AG08395 (cell line): ENCODE measurements at places on chromosomes 7 and 10.
A peak's percentile ranks its signal among the peaks of the same experiment; 100 is the strongest.

DNA sequence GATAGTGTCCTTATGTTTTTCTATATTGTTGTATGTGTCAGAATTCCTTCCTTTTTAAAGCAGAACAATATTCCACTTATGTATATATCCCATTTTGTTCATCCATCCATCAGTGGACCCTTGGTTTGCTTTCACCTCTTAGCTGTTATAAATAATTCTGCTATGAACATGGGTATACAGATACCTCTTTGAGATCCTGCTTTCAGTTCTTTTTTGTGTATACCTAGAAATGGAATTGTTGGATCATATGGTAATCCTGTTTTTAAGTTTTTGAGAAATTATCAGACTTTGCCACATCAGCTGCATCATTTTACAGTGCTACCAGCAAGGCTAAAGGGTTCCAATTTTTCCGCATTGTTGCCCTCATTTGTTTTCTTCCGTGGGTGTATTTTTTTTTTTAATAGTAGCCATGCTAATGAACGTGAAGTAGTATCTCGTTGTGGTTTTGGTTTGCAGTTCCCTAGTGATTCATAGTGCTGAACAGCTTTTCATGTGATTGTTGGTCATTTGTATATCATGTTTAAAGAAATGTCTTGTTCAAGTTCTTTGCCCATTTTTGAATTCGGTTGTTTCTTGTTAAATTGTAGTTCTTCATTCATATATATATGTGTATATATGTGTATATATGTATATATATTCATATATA lies 87.8 kb downstream of the LCOR start:
- no peak for DNase-seq

GRCh38 chr7:43768201-43768886 lies 9.9 kb downstream of the BLVRA start:
- DNase-seq = no peak

GRCh38 chr10:79208251-79208983 lies 138.9 kb upstream of the PPIF start:
- no peak for DNase-seq

DNA sequence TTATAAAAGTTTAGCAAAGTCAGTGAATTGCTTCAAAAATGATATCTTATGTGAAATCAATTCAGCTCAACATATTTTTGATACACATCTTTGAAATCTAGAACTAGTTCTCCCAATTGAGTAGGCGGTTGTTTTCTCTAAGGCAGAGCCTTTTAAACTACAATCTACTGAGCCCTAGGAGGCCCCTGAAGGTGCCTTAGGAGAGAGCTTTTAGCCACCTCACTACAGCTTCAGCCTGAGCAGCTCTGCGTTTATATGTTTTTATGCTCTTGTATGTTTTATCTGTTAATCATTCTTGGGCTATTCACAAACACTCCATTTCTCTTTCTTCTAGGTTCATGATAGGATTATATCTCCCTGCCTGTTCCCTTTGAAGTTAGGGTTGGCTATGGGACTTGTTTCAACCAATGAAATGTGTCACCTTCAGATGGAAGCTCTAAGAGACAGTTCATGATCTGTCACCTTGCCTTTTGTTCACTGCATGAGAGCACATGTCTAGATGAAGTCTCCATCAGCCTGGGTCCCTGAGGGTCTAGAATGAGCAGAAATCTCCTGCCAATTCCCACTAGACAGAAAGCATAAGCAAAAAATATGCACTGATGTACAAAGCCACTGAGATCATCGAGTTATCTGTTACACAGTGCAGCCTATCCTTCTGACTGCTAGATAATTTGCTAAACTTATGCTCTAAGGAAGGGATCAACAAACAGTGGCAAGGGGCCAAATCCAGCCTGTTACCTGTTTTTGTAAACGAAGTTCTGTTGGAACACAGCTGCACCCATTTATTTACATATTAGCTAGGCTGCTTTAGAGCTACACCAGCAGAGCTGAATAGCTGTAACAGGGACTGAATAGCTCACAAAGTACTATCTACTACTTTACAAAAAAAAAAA lies 128.5 kb upstream of the CDK1 start:
- no peak for DNase-seq

DNA sequence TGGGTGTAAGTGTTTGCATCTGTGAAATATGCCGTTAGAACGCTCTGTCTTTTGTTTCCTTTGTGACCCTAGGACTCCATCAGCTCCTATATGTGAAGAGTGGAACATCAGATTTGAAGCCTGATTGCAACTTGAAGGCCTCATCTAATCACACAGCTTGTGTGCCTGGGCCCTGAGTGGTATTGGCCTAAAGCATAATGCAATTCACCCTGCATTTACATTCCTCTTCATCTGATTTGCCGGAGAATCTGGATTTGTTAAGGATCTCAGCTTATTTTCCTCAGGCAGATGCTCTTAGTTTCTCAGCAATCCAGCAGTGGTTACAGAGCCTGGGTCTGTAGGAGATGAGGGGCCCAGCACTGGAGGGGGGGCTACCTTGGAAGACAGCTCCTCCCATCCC lies 183.2 kb upstream of the ITGB1 start:
- no peak for DNase-seq

DNA sequence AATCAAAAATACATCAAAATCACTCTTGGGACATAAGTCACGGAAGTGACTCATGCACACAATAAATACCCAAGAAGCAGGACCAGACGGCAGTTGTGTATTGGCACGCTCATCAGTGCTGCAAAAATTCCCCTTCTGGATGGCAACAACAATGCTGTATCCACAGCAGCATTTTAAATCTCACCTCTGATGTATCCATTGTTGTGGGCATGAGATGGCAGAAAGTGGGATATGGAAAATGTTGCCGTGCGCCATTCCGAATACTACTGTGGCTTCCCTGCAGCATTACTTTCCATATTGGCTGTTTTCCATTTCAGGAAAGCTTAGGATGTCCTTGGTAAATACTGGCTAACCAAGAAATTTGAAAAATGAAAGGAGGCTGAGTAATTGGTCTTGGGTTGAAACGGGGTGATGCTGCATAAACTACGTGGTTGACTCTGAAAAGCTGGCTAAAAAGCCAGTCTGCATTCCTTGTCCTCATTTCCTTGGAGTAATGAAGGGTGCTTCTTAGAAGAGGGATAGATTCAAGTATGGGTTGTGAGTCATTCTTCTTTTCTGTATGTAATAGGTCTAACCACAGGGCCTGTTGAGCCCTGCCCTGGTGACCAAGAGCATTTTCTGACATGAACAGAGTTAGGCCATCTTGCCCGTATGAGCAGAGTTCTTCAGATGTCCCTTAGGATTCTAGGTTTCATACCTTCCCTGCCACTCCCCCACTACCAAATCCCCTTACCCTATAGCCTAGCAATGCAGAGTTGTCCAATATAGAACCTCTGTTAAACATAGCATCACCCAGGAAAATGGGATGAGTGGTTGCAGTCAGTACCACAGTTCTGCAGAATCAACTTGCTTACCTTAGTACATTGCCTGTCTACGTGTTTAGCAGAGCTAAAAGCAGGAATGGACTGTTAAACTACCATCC lies 36.3 kb upstream of the TOMM7 start:
- DNase-seq = peak; percentile 94

DNA sequence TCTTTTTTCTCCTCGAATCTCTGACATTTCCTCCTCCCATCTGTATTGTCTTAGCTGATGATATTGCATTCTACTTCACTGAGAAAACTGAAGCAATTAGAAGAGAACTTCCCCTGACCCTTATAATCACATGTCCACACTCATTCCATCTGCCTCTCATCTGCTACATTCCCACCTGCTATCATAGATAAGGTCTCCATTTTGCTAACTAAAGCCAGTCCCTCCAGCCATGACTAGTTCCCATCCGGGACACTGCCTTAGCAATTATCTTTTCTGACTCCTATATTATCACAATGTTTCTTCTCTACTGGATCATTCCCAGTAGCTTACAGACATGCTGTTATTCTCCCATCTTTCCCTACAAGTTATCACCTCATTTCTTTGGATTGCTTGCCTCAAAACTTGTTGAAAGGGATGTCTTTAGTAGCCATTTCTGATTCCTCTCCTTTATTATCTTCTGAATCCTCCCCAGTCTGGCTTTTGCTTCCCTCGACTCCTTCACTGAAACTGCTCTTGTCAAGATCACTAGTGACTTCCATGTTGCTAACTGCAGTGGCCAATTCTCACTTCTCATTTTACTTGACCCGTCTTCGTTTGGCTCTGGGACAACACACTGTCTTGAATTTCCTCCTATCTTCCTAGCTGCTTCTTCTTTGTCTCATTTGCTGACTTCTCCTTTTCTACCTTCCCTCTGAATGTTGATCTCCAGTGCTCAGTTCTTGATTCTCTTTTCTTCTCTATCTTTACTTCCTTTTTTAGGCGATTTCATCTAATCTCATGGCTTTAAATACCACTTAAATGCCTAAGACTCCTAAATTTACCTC lies 35.9 kb downstream of the FZD1 start:
- DNase-seq = no peak

GRCh38 chr7:25732766-25733217 lies 419.2 kb upstream of the NFE2L3 start:
- DNase-seq = no peak

DNA sequence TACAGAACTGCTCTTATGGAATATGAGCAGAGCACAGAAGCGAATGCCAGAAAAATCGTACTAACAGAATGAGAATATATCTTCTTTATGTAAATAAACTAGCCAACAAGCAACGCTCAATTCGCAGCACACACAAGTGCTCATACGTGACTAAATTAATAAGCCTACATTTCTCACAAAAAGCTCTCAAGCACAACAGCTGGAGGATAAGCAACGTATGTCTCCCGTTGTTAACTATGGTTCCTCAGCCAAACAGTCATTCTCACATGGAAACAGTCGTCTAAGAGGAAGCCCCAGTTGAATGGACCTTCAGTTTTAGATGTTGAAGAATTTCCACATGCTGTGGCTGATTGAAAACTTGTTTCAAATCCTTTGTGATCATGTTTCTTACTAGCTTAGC lies 110.4 kb downstream of the PKD1L1 start:
- no peak for DNase-seq

DNA sequence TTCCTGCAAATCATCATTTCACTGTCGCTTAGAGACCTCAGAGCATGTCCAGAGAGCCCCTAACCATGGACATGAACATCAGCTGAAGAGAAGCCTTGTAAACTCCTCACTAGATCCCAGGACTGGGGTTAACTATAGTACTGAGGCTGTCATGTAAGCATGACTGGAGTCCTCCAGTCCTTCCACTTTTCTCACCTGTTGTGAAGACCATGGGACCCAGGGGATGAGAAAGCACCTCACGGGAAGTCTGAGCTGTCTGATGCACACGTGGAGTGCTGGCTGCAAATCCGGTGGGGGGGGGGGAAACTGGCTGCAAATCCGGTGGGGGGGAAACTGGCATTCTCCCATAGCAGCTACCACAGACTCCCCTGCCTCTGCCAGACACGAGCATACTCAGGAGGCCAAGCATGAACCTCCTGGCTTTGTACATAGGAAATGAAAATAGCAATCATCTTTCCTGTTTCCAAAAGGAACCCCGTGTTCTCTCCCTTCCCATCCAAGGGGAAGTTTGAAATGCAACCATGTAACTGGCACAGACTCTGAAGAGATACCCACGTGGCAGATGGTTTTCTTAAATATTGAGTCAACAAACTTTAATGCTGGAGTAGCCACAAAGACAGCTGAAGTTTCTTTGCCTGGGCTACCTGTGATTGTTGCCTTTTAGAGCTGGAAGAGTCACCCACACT lies 261.4 kb downstream of the ZMYND11 start:
- DNase-seq = no peak

DNA sequence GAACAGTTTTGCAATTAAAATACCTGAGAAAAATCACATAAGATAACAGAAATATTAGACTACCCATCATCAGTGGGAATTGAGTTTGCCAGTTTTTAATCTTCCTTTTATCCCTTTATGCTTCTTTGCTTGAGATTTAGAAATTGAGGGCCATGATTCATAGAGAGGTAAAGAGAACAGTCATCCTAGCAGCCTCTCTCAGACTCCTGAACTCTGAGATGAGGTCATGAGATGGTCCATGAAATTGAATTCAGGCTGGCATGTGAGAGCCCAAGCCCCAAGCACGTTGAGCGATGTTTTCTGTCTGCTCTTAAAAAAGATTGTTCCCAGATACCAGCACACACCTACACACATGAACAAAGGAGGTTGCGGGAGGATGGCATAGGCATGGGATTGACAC lies 91.1 kb downstream of the CREB5 start:
- no peak for DNase-seq

- no peak for DNase-seq
Observed at GRCh38 chr7:137980308-137980707, 21.6 kb downstream of the CREB3L2 start.

GRCh38 chr7:140035400-140036223 lies 27.1 kb downstream of the PARP12 start:
- peak; percentile 70 for DNase-seq

- no peak for DNase-seq
Observed at GRCh38 chr7:47965456-47965855, 14.0 kb downstream of the HUS1 start.

- DNase-seq = no peak
Observed at GRCh38 chr7:45082031-45082830, 6.5 kb downstream of the NACAD start.

DNA sequence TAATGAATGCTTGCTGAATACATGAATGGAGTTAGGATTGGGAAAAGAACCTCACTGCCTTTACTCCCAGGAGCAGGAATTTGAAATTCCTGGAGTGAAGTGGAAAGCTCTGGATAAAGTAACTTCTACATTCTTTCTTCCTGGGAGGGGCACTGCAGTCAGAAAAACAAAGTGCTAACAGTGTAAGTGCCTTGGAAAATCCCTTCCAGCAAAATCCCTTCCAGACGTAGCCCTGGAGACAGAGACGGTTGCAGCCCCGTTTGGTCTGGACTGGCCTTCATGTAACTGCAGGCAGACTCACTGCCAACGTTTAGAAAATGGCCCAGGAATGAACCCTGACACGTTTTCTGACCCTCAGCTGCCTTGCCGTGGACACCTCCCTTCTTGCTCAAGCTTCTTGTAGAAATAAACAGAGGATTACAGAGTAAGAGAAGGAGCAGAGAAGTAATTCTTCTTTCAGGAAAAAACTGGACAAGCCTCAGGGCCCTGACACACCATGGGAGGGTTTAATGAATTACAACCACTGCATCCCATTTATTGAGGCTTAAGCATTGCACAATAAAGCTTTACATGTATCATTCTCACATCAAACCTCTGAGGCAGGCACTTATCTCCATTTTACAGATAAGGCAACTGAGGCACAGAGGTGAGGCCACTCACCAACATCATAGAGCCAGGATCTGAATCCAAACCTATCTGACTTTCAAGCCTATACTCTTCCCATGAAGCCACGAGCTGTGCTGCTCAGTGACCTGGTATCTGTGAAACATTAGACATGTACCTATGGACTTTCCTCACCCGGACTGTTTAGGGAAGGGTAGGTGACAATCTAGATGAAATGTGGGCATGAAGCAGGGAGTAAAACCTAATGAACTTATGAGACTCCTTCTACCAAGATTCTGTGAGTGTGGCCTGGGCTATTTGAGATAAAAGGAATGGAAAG lies 7.8 kb downstream of the ITPRIP start:
- peak; percentile 71 for DNase-seq

DNA sequence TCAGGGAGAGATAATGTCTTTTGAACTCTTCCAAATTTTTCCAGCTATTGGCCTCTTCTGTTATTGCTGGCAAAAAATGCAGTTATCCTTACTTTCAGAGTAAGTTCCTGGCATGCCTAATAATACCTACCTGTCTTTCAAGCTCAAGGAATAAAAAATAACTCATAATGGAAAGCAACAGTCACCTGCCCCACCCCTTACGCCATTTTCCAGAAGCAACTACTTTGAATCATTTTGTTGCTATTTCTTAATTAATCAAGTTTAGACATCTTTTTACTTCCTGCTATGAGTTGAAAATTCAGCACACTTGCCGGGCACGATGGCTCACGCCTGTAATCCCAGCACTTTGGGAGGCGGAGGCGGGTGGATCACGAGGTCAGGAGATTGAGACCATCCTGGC lies 23.0 kb upstream of the CDK13 start:
- no peak for DNase-seq
